ENCODE measurements at places on chromosomes 4 and X.

GRCh38 chrX:50813843-50814661, at the start of gene SHROOM4:
TSS of gene SHROOM4 (minus strand) at chrX:50814194. CDS start at chrX:50814018, 176 bp downstream.
- no peak for DNase-seq
- no peaks in the 10 kb centered on the region for H3K36me3 ChIP-seq
- no peaks in the 10 kb centered on the region for H3K4me1 ChIP-seq

- H3K27me3 ChIP-seq: no peaks in the 10 kb centered on the region
- H3K27ac ChIP-seq: no peak overlapping the region
- H3K4me3 ChIP-seq: no peak overlapping the region
- no peak for DNase-seq
Measured at GRCh38 chr4:173231916-173232315, 63.3 kb downstream of the GALNT7 start.

- DNase-seq: peak; percentile 17
- peaks cover 42% of the 10 kb centered on the region for H3K4me1 ChIP-seq
- H3K4me3 ChIP-seq: peak overlapping the region; percentile 78
- no peaks in the 10 kb centered on the region for H3K27me3 ChIP-seq
- peak overlapping the region; percentile 95 for H3K27ac ChIP-seq
Measured at GRCh38 chr4:3202836-3203820, 45.8 kb upstream of the MSANTD1 start.

DNA sequence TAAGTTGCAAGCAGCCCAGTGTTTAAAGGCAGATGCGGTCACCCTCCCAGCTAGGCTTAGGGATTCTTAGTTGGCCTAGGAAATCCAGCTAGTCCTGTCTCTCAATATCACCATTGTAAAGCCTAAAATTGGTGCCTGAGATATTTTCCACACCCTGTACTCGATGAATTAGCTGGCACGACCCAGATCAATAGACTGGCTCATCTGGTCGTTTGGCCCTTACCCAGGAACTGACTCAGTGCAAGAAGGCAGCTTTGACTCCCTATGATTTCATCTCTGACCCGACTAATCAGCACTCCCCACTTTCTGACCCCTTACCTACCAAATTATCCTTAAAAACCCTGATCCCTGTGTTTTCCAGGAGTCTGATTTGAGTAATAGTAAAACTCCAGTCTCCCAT, 384.9 kb upstream of the SLC7A11 start:
- H3K27ac ChIP-seq: no peak overlapping the region
- H3K4me3 ChIP-seq: no peak overlapping the region
- no peaks in the 10 kb centered on the region for H3K27me3 ChIP-seq
- no peaks in the 10 kb centered on the region for H3K36me3 ChIP-seq
- no peak for DNase-seq
- H3K4me1 ChIP-seq: no peaks in the 10 kb centered on the region

GRCh38 chr4:88144866-88145300, 13.6 kb downstream of the ABCG2 start:
- no peaks in the 10 kb centered on the region for H3K4me1 ChIP-seq
- peaks cover 4% of the 10 kb centered on the region for H3K27me3 ChIP-seq
- H3K4me3 ChIP-seq: no peak overlapping the region
- H3K36me3 ChIP-seq: no peaks in the 10 kb centered on the region

- no peak for DNase-seq
- H3K4me3 ChIP-seq: no peak overlapping the region
Measured at GRCh38 chrX:82196866-82197265, 995.0 kb downstream of the SH3BGRL start.

- H3K4me3 ChIP-seq: no peak overlapping the region
- no peaks in the 10 kb centered on the region for H3K36me3 ChIP-seq
- no peaks in the 10 kb centered on the region for H3K4me1 ChIP-seq
- no peaks in the 10 kb centered on the region for H3K27me3 ChIP-seq
Measured at GRCh38 chrX:148874636-148875246, 374.3 kb downstream of the AFF2 start.

DNA sequence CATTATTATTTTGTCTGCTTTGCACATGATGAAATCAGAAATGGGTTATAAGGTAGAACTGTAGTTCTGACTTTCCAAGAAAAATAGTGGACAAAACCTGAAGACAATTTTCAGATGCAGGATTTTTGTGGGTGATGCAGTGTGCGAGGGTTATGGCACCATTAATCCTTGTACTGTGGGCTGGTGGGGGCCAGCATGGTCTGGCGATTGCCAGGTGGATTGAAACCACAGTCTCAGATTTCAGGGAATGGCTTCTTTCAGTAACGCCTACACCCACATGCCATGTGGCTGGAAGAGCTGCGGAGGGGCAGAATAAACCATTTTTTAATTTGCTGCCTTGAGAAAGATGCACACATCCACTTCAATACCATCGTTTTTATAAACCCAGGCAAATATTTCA, 150.5 kb downstream of the ARSF start:
- H3K27ac ChIP-seq: no peak overlapping the region
- peaks cover 8% of the 10 kb centered on the region for H3K27me3 ChIP-seq
- DNase-seq: no peak
- no peaks in the 10 kb centered on the region for H3K4me1 ChIP-seq

DNA sequence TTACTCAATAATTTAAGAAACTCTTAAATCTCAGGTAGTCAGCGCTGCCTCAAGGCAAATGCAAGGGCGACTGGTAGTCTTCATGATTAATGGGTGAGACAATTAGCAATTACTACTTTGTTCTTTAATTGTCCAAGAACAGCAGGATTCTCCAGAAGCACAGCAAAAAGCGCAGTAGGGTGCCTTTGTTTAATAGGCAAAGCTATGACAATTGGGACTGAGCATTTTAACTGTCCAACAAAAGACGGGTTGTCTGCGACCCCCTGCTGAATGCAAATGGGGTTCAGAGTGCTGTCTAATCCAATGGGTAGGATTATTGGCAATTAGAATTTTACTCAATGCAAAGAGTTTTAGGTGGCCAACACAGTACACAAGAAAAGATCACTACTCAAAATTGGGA, 286.1 kb downstream of the CHIC1 start:
- H3K4me1 ChIP-seq: no peaks in the 10 kb centered on the region
- H3K36me3 ChIP-seq: no peaks in the 10 kb centered on the region
- no peak for DNase-seq
- H3K27ac ChIP-seq: no peak overlapping the region

Data from effector memory CD8-positive, alpha-beta T cell (primary cell).